Activated CD4-positive, alpha-beta T cell treated with anti-CD3 and anti-CD28 coated beads, Interleukin-2, amount 50 U/mL, for 16 hours (primary cell): ENCODE measurements at places on chromosomes 1 and 21.

GRCh38 chr1:20322081-20322824 lies 31.6 kb downstream of the VWA5B1 start:
- peak; percentile 67 for DNase-seq

- peak; percentile 3 for DNase-seq
These were observed 355 bp downstream of the SHISAL2A start for GRCh38 chr1:52633291-52633754.

DNA sequence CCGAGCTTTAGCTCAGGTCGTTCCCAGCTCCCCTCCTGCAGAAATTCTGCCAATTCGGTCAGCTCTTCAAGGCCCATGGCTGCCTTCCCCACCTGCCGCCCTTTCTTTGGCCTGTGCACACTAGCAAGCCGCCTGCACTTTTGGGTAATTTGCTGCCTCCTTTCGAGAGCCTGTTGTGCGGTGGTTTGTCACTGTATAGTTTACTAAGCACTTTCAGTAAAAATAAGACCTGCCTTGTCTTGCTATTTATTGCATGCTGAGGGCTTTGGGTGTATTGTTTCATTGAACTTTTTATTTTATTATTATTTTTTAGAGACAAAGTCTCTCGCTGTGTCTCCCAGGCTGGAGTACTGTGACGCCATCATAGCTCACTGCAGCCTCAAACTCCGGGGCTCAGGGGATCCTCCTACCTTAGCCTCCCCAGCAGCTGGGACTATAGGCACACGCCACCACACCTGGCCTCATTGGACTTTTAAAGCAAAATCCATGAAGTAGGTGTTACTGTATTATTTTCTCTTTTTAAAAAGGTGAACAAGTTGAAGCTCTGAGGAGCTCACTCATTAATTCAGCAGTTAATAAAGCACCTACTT lies 1.1 kb upstream of the FABP3 start:
- DNase-seq: no peak

- no peak for DNase-seq
These were observed 333.0 kb downstream of the PAPPA2 start for GRCh38 chr1:176795929-176796328.

GRCh38 chr1:193242000-193242399 lies 55.6 kb upstream of the B3GALT2 start:
- DNase-seq: no peak

DNA sequence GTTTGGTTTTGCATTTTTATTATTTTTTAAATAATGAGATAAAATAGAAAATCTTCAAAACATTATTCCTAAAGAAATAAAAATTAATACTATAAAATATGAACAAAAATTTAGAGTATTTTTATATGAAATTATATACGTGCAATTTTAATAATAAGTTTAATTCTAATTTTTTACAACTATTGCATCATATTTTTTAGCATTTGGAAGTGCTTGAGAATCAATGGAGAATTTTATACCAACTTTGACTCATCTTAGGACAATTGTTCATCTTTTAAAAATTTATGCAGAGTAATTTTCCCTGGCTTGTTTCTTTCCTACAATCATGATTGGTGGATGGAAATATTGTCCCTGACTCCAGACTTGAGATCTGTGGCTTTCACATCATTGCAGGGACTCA lies 362.5 kb downstream of the MRPL39 start:
- no peak for DNase-seq

DNA sequence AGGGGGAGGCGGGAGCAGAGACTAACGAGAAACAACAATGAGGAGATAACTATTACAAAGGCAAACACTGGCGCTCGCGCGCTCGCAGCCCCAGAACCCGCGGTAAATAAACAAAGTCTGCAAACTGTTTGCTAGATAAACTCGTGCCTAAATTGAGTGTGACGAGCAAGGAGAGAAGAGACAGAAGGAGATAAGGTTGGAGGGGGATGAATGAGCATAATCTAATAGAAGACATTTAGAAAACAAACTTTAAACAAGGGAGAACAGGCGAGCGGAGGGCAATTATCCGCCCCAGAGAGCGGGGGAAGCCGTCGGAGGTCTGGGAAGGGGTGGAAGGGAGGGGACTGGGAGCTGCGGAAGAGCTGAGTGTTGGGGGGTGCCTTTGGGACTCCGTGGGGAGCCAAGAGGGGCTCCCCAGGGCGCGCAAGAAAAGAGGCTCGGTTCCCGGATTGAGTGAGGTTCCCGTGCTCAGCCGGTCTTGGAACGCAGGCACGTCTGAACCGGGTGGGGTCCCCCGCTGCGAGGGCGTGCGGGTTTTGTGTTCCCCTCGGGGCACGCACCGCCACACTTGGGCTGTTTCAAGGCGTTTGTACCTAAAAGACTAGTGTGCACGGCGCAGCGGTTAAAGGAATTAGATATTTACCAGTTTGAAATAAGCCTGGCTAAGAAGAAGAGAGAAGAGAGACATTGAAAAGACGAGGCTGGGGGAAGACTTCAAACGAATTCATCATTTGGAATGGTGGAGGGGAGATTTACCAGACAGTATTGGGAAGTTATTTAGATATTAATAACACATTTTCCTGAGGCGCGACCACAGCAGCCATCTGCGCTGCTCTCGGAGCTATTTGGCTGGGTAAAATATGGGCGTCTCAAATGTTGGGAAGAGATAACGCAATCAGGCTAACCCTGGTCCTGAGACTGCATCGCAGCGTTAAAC lies 10.6 kb downstream of the PAX7 start:
- no peak for DNase-seq

DNA sequence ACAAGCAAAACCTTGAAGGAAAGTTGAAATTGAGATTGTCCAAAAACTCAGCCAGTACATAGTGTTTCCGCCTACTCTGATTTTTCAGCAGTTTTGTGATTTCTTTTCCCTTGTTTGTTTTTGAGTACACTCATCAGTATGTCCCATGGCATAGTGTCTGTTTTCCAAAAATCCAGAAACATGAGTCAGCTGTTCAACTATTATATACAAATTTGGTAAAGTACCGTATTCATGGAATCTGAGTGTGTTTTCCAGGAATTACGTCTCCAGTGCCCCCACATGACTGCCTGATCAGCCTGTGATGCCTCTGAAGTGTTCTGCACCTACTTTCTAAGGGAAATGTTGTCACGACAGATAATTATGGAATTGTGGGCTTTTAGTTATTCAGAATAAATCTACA lies 186.8 kb downstream of the LTN1 start:
- no peak for DNase-seq

GRCh38 chr1:11262171-11263049 lies at the start of gene MTOR:
MTOR (minus strand) TSS chr1:11262551; CDS start chr1:11259409, 3,142 bp downstream.
- DNase-seq: peak; percentile 100

DNA sequence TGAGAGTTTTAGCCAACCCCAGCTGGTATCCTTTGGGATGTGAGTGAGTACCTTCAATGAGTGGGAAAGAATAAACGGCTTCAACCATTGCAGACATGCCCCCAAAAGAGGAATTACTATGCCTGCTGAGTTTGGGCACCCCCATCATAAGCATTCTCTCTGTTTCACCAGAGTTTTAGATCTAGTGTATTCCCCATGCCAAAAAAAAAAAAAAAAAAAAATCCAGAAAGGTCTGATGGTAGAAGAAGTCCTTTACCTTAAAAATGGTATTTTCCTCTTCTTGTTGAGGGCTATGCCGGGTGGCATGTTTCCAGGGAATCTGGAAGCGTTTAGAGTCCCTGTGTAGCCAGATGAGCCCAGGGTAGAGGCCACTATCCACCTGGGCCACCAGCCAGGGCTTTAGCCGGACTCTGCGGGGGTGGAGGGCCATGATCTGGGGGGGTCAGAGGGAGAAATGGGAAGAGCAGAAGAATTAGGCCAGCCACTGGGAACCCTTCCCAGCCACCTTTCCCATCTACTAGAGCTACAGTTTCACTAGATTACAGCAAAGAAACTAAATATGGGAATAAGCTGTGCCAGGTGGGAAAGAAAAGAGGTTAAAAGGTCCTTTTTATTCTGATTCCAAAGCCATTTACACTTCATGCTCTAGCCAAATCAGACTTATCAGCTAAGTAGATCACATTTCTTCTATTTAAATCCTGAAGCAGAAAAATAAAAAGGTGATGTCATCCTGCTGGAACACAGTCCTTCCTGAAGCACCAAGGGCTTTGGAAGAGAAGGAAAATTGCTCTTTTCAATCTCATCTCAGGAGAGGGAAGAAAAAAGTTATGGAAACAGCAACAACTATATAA lies 4.7 kb downstream of the IRF6 start:
- no peak for DNase-seq

GRCh38 chr1:51989582-51990477 lies 670 bp downstream of the RAB3B start:
- DNase-seq: no peak

GRCh38 chr1:226708342-226708780 lies 30.7 kb downstream of the ITPKB start:
- DNase-seq: no peak

DNA sequence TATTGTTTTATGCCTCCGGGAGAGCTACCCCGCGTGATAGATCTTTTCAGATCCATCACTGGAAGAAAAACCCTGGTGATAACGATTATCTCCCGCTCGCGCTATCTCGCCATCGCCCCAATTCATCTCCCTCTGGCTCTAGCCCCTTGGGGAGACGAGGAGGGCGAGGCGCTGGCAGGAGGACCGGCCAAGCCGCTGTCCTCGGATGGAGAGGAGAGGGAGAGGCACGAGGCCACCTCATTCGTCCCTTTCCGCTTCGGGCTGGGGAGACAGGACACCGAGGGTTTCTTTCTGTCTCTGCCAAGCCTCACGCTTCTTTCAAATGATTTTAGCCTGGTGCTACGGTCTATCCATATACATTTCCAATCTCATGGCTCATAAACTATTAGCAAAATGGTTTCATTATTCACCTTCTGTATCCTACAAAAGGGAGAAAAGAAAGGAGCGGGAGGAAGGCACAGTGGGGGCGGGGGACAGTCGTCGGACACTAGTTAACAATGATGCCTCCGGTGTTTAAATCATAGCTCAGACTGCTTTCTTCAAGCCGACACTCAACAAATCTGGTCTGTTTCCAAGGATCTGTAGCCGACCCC lies 415.0 kb upstream of the ESRRG start:
- DNase-seq: no peak

DNA sequence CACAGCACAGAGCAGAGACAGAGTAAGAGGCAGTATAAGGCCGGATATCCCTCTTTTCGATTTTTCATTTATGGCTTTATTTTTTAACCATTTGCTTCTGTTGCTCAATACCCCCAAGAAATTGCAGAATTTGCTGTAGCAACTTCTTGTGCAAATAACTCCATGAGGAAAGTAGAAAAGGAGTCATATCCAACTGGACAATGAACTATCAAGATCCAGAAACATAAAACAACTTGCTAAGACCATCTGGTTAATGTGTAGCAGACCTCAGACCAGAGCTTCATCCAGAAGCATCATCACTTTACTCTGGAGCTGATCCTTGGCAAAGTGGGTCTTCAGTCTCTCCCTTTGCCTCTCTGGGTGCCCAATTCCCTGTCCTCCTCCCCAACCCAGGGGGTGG lies 45.9 kb downstream of the ZNF697 start:
- no peak for DNase-seq

DNA sequence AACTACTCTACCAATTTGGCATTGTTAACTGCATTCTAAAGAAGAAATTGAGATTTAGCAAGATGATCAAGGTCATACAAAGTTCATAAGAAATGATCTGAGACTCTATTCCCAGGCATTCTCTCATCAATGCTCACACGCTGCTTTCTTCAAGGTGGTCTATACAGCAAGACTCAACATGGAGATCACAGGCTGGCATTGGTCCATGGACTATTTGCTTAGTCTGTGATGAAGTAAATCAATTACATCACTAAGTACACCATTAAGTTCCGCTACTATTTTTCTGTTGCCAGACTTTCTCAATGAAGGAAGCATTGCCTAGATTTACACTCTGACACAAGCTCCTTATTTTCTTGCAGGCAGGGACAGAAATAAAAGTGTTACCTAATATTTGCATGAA lies 51.9 kb upstream of the CYP2J2 start:
- no peak for DNase-seq

DNA sequence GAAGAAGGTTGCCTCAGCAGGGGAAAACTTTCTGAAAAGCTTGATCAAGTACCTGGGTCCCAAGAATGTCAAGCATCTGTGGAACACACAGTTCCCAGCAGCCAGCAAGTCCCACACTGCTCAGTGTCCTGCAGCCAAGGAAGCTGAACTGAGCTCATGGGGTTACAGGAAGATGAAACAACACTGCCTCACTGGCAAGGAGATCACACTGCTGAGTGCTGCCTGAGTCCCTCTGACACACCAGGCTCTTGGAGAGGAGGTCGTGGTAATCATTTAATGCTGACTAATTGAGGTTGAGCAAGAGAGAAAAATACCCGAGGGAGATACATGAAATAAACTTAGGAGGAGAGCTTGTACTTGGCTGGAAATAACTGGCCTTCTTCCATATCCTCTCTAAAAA lies 75.2 kb downstream of the MPZL1 start:
- DNase-seq: peak; percentile 21
